Right ventricle myocardium inferior (tissue), 1 donor: ENCODE measurements at places on chromosomes 12 and 14. TPM values are rescaled to one million over a fixed set of nuclear protein-coding genes. Genes with fewer than 3 reads are reported as not detected.

PZP gene
- 0.30 TPM for total RNA-seq

RHOF gene
- 47.7 TPM for total RNA-seq

RAB15 gene
- 12.6 TPM for total RNA-seq

PMCH gene
- not detected for total RNA-seq

KRT86 gene
- not detected for total RNA-seq

RASAL1 gene
- not detected for total RNA-seq

NEK9 gene
- 102 TPM for total RNA-seq

TAS2R42 gene
- not detected for total RNA-seq

KRT72 gene
- total RNA-seq, result not detected

PRKAG1 gene
- 93.8 TPM for total RNA-seq

CELA1 gene
- total RNA-seq, result not detected

PPM1H gene
- total RNA-seq, result 8.3 TPM

CCDC196 gene
- total RNA-seq, result not detected

CIDEB gene
- total RNA-seq, result 4.3 TPM

PRIMA1 gene
- 10.3 TPM for total RNA-seq

KRT2 gene
- not detected for total RNA-seq

GSC gene
- total RNA-seq, result 0.38 TPM

CABP1 gene
- 5.5 TPM for total RNA-seq

INF2 gene
- total RNA-seq, result 31.1 TPM

PTPRO gene
- 1.3 TPM for total RNA-seq

SERPINA10 gene
- total RNA-seq, result not detected

TAS2R7 gene
- not detected for total RNA-seq

ARL6IP4 gene
- 158 TPM for total RNA-seq

JDP2 gene
- 27.2 TPM for total RNA-seq

SLC25A47 gene
- total RNA-seq, result not detected

TMCC3 gene
- 1.5 TPM for total RNA-seq

ST8SIA1 gene
- 3.6 TPM for total RNA-seq

ACRBP gene
- 1.2 TPM for total RNA-seq

CCDC175 gene
- total RNA-seq, result not detected

SMOC1 gene
- 1.2 TPM for total RNA-seq

ACSM4 gene
- not detected for total RNA-seq

CLEC4C gene
- not detected for total RNA-seq

PLCZ1 gene
- not detected for total RNA-seq

CFAP251 gene
- 1.3 TPM for total RNA-seq

KLHDC1 gene
- 7.1 TPM for total RNA-seq

OAS1 gene
- 6.1 TPM for total RNA-seq

AICDA gene
- total RNA-seq, result 0.08 TPM
